ENCODE measurements at places on chromosomes 7 and 10.

DNA sequence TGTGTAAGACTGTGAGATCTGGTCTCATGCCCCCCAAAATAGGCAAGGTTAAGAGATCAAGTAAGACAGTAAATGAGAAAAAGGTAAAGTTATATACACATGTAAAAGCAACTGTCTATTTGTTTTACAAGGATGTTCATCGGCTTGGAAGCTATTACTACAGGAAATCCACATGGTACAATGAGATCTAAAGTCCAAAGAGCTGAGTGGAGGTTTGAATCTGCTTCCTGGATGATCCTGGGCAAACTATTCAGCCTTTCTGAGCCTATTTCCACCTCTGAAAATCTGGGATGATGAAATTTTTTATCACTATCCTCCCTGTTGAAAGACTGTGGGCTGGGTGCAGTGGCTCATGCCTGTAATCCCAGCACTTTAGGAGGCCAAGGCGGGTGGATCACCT lies 123.0 kb downstream of the IDE start:
- no peak for DNase-seq

- peak; percentile 38 for DNase-seq
Measured at GRCh38 chr7:116161728-116162127, 48.6 kb upstream of the TES start.

- no peak for DNase-seq
Measured at GRCh38 chr7:90586091-90586490, 10.0 kb upstream of the CDK14 start.

DNA sequence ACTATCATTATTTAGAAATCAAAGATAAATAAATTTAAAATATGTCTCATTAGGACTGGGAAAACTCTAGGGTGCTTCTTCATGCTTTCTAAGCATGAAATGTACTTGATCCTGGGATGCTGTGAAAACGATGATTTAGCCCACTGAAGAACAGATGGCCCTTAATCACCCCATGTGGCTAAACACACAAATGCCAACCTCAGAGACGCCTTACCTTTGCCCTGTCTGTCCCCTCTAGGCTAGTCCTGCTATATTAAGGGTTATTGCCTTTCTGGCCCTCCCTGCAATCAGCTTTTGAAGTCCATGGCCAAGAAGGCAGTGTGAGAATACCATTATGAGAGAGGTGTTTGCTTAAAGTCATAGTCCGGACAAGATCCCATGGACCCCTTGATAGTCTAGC lies 217.2 kb downstream of the TWIST1 start:
- DNase-seq: no peak

DNA sequence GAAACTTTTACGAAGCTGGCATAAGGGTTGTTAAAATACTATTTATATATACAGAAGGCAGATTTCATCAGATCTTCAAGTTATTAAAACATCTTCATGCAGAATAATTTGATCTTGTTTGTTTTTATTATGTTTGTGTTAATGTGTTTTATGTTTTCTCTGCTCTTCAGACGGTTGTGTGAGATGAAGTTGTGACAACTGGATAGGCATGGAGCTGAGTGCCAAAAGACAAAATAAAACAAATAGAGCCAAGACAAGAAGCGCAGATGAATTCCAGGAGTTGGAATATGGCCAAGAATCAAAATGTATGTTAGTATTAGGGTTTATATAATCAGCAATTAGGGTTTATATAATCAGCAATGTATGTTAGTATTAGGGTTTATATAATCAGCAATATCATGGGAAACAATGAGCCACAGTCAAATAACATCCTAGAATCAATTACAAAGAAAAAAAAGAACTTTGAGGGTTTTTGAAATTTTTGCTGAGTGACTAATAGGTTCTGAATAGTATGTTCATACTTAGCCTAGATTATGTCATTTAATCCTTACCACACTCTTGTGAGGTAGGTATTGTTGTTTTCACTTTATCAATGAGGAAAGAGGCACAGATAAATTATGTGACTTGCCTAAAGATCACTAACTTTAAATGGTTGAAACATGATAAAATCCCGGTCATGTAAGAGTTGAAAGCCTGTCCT lies 488.0 kb upstream of the STEAP1 start:
- DNase-seq: no peak

- DNase-seq: no peak
Measured at GRCh38 chr10:131660427-131660826, 240.4 kb upstream of the PPP2R2D start.

GRCh38 chr7:18497800-18498199 lies 2.3 kb downstream of the HDAC9 start:
- DNase-seq: no peak

- DNase-seq: peak; percentile 25
Measured at GRCh38 chr7:115015619-115016018, 93.7 kb downstream of the MDFIC start.

- DNase-seq: no peak
Measured at GRCh38 chr10:21895932-21896331, 107.6 kb downstream of the DNAJC1 start.

GRCh38 chr10:29009464-29009863 lies 279.4 kb upstream of the LYZL1 start:
- no peak for DNase-seq

- no peak for DNase-seq
Measured at GRCh38 chr10:132103116-132103910, 37.6 kb downstream of the JAKMIP3 start.

GRCh38 chr10:70588255-70588654 lies 14.3 kb downstream of the PRF1 start:
- no peak for DNase-seq

GRCh38 chr7:23709081-23709750 lies 803 bp upstream of the STK31 start:
- DNase-seq: no peak
